ENCODE measurements at places on chromosomes 2 and 18.

GRCh38 chr18:74468547-74469061 lies 11.5 kb upstream of the DIPK1C start:
- DNase-seq: no peak

DNA sequence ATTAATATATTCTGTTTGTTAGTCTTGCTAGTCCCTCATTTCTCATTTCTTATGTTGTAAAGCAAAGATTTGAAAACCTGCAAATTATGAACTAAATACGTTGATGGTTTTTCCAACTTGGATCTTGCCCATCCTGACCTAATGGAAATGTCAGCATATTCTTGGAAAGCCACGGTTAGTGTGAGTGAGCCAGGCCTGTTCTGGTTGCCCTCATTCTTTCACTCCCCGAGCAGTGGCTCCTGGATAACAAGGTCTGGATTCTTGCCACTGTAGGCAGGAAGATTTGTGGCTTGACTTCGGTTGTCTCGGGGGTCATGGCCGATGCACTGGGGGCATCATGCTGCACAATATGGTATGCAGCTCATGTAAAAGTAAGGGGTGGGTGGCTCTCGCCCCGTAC lies 359.1 kb downstream of the MEIS1 start:
- no peak for DNase-seq

- no peak for DNase-seq
Observed at GRCh38 chr18:2150566-2150965, 420.7 kb downstream of the METTL4 start.

- no peak for DNase-seq
Observed at GRCh38 chr2:135991861-135992260, 6.4 kb upstream of the DARS1 start.
